ENCODE measurements at places on chromosomes 5 and 9.
A peak's percentile ranks its signal among the peaks of the same experiment; 100 is the strongest.

DNA sequence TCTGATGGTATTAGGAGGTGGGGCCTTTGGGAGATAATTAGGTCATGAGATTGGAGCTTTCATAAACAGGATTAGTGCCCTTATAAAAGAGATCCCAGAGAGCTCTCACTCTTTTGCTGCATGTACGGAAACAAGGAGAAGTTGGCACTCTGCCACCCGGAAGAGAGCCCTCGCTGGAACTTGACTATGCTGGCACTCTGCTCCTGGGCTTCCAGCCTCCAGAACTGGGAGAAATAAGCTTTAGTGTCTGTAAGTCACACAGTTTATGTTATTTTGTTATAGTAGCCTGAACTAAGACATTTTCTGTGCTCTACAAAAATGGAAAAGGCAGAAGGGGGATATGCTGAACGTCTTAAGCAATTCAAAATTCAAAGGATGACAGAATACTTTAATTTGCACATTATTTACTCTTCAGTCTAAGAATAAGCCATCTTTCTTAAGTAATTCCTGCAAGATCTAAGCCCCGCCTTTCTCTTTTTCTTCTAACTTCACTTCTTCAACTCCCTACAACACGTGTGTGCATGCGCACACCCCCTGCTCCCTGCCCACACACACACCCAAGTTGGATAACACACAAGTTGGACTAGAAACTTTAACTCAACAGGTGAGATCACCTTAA, 17.3 kb downstream of the NFIB start:
- DNase-seq = no peak

DNA sequence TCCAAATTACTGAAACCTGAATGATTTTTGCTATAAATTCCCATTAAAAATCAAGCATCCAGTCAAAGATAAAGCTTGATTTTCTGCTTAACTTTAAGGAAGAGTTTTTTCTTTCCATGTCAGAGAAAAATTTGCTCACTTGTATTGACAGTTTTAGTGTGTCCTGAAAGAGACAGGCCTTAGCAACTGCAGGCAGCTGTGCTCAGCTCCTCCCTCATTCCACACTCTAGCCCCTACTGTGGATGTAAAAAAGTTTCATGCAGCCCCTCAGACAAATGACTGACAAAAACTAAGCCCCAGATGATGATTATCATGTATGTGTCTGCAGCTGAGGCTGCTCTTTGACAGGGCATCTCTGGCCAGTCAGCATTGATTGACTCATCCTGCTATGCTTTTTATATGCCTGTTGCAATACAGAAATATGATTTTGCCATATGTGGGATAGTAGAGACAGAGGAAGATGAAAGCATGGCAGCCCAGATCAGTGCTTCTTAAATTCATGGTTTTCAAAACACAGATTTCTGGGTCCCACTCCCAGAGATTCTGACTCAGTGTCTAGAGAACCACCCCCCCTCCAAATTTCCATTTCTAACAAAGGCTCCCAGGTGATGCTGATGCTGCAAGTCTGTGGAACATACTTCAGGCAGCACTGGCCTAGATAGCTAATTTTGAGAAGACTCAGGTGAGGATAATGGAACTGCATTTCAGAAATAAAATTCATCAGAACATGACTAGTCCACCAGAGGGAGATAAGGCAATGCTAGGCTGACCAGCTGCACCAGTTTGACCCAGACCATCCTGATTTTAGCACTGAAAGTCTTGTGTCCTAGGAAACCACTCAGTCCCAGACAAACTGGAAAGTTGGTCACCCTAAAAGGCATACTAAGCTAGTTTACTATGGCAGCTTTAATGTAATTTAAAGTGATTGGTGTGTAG, 298.7 kb upstream of the KCNN2 start:
- no peak for DNase-seq

- peak; percentile 2 for DNase-seq
These were observed 261.9 kb downstream of the PBX3 start for GRCh38 chr9:126009047-126009446.

GRCh38 chr5:61313960-61314681, 17.9 kb upstream of the ZSWIM6 start:
- peak; percentile 87 for DNase-seq

DNA sequence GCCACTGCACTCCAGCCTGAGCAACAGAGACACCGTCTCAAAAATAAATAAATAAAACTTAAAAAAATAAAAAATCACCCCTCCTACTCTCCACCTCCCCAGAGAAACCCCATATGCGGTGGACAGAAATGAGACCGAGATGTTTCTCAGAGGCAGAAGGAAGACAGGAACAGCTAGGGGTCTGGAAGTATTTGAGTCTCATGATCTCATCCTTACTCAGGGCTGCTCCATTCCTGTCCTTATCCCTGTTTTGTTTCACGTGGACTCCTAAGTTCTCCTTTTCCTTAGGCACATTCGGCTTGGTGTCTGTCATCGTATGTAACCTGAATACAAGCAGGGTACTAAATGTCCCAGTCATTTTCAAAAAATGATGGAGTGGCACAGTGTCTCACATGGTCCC, 76.1 kb downstream of the C9orf50 start:
- DNase-seq = peak; percentile 69
